CD4-positive, alpha-beta memory T cell (primary cell): ENCODE measurements at places on chromosomes 11 and 22. TPM values are rescaled to one million over a fixed set of nuclear protein-coding genes. Genes with fewer than 3 reads are reported as not detected.

The DERL3 gene
- total RNA-seq: 2.9 TPM

The MCM5 gene
- 58.1 TPM for total RNA-seq

The CHADL gene
- total RNA-seq: 1.0 TPM

The PPP2R1B gene
- 38.9 TPM for total RNA-seq

The A4GALT gene
- not detected for total RNA-seq

The B4GAT1 gene
- total RNA-seq: 9.8 TPM

The ANO1 gene
- total RNA-seq: not detected

The MALAT1 gene
- total RNA-seq: 29,058 TPM

The GP1BB gene
- not detected for total RNA-seq

GRCh38 chr11:10072142-10072541 lies 221.9 kb downstream of the SBF2 start:
- DNase-seq: no peak
- no peaks in the 10 kb centered on the region for H3K4me1 ChIP-seq
- no peaks in the 10 kb centered on the region for H3K27me3 ChIP-seq
- H3K36me3 ChIP-seq: no peaks in the 10 kb centered on the region
- no peak overlapping the region for H3K27ac ChIP-seq

- no peaks in the 10 kb centered on the region for H3K36me3 ChIP-seq
- H3K27me3 ChIP-seq: no peaks in the 10 kb centered on the region
- DNase-seq: no peak
- H3K27ac ChIP-seq: peak overlapping the region; percentile 95
- peaks cover 33% of the 10 kb centered on the region for H3K4me1 ChIP-seq
Measured at GRCh38 chr11:9462172-9462799, 1.5 kb downstream of the ZNF143 start.

DNA sequence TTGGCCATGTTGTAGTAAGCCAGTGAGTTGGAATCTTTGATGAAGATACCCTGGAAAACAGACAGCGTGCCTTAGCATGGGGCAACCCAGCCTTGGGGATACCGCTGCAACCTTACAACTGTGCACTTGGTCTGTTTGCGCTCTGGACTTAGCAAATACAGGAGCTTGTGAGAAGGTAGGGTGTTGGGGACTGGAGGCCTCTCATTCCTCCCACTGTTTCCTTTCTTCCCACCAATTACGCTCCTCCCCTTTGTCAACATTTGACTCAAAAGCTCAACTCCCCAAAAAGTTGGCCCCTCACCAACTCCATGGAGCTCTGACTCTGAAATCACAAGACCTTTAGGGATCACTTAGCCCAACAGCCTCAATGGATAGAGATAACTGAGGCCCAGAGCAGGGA lies 7.9 kb upstream of the TBC1D10A start:
- no peak overlapping the region for H3K27ac ChIP-seq
- H3K4me1 ChIP-seq: peaks cover 6% of the 10 kb centered on the region
- H3K4me3 ChIP-seq: no peak overlapping the region
- H3K27me3 ChIP-seq: no peaks in the 10 kb centered on the region
- H3K36me3 ChIP-seq: peaks cover 81% of the 10 kb centered on the region

DNA sequence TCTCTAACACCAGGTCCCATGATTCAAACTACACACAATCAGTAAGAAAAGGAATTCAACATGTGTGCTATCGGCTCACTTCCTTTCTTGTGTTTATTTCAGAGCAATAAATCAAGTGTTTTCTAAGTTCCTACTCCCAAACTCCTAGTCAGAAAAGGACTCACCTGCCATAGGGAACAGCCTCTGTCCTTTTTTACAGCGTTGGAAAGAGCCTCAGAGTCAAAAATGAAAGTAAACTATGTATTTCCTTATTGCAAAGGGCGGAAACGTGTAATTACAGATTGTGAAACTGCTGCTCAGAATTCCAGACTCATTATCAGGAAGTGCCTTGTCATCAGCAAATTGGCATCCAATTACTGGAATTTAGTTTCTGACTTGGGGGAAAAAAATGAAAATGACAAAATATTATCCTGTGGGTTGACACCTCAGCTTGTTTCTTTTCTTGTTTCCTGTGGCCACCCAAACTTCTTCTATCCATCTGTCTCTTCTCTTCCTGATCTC lies at the start of gene CASP4:
TSS of gene CASP4 (minus strand) at position 220 of the 501 bp plus-strand sequence. CDS start at position 171, 49 bp downstream.
- H3K4me3 ChIP-seq: peak within 1 kb of the TSS; percentile 81
- no peaks in the 10 kb centered on the region for H3K36me3 ChIP-seq
- peak within 1 kb of the TSS; percentile 82 for H3K27ac ChIP-seq
- DNase-seq: peak; percentile 57
- H3K27me3 ChIP-seq: no peaks in the 10 kb centered on the region

GRCh38 chr22:34333285-34333684 lies 413.0 kb upstream of the LARGE1 start:
- no peak overlapping the region for H3K27ac ChIP-seq
- H3K4me3 ChIP-seq: no peak overlapping the region
- H3K36me3 ChIP-seq: no peaks in the 10 kb centered on the region
- DNase-seq: no peak
- no peaks in the 10 kb centered on the region for H3K4me1 ChIP-seq

DNA sequence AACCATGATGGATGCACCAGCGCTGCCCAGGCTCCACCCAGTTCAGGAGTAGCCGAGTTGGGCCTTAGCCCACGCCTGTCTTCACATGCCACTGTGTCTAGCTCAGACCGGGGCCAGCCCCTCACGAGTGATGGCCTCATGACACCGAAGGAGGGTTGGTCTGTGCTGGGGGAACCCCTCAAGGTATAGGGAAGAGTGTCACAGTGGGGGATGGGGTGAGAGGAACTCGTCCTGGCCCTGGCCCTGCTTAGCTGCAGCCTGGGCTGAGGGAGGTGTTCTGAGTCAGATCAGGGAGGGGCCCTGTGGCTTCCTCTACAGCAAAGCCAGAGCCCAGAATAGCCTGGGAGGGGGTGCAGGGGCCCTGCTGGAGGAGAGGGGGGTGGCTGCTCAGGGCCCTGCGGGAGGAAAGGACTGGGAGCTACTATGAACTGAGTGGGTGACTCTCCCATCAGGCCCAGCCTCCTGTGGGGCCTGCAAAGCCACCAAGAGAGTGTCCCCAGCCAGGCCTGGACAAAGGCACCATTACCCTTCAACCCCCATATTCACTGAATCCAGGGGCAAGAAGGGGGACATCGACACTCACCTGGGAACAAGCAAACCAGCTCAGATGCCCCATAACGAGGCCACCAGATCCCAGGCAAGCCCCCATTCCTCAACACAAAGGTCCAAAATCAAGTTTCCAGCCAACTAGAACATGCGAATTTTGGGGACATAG lies 41.2 kb downstream of the IGLL5 start:
- H3K27me3 ChIP-seq: no peaks in the 10 kb centered on the region
- H3K4me3 ChIP-seq: no peak overlapping the region
- H3K36me3 ChIP-seq: no peaks in the 10 kb centered on the region
- H3K4me1 ChIP-seq: peaks cover 12% of the 10 kb centered on the region

- no peaks in the 10 kb centered on the region for H3K27me3 ChIP-seq
- no peaks in the 10 kb centered on the region for H3K4me1 ChIP-seq
- no peak overlapping the region for H3K4me3 ChIP-seq
- H3K27ac ChIP-seq: no peak overlapping the region
Measured at GRCh38 chr22:48819961-48820360, 1007.7 kb downstream of the BRD1 start.

DNA sequence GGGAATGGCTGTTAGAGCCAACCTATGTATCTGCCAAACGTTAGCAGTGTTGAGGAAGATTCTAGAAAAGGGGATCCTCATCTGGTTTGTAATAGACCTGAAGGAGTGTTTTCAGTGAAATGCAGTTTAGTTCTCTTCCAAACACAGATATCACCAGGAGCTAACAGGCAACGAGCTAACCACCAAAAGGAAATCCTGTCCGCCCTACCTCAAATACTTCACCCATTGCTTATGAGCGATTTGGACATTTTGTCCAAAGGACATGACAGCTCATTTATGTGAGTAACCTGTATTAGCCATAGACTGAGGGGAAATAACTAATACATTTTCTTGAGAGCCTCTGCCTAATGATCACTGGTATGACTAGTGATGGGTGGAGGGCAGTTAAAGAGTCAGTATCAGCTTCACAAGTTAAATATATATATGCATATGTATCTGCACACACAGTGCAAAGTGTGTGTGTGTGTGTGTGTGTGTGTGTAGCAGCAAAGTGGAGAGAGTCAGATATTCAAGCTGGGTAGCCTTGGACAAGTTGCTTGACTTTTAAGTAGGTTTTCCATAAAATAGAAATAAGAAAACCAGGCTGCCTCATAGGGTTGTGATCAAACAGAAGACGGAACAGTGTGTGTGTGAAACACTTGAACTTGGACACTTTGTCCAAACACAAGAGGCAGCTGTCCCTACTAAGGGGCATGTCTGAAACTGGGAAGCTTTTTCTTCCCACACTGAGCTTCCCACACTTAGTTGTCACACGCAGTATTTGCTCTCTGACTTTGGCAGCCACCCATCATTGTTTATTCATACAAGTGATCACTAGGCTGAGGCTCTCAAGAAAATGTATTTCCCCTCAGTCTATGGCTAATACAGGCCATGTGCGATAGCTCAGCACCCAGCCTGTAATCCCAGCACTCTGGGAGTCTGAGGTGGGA lies 940 bp upstream of the C11orf91 start:
- H3K27ac ChIP-seq: peak overlapping the region; percentile 29
- no peaks in the 10 kb centered on the region for H3K27me3 ChIP-seq
- H3K4me1 ChIP-seq: peaks cover 15% of the 10 kb centered on the region
- DNase-seq: no peak
- peak overlapping the region; percentile 7 for H3K4me3 ChIP-seq
- H3K36me3 ChIP-seq: no peaks in the 10 kb centered on the region

GRCh38 chr11:118853678-118854077 lies 30.0 kb upstream of the CXCR5 start:
- H3K27ac ChIP-seq: no peak overlapping the region
- no peak overlapping the region for H3K4me3 ChIP-seq
- no peaks in the 10 kb centered on the region for H3K27me3 ChIP-seq
- no peaks in the 10 kb centered on the region for H3K4me1 ChIP-seq

DNA sequence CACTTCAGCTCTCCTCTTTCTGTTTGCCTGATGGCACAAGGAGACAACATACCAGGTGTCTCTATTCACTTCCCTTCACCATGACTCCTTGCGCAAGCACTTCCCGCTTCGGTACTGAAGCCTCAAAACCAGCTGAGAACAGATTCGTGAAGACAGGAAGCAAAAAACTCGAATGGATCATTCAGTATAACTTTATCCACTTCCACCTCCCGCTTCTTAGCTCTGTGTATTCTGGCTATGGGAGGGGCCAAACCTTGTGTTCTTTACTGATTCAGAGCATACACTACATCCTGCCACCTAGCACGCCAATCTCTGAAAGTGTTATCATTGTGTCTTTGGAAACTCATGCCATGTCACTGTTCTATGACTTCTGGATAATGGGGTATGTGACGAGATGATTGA lies 62.2 kb upstream of the ADA2 start:
- DNase-seq: peak; percentile 42
- H3K4me1 ChIP-seq: peaks cover 18% of the 10 kb centered on the region
- H3K36me3 ChIP-seq: no peaks in the 10 kb centered on the region
- no peak overlapping the region for H3K4me3 ChIP-seq
- no peak overlapping the region for H3K27ac ChIP-seq

GRCh38 chr11:66800720-66801428 lies 42.4 kb upstream of the RCE1 start:
- DNase-seq: no peak
- H3K36me3 ChIP-seq: no peaks in the 10 kb centered on the region
- H3K27ac ChIP-seq: no peak overlapping the region
- H3K4me3 ChIP-seq: no peak overlapping the region
- H3K4me1 ChIP-seq: no peaks in the 10 kb centered on the region

DNA sequence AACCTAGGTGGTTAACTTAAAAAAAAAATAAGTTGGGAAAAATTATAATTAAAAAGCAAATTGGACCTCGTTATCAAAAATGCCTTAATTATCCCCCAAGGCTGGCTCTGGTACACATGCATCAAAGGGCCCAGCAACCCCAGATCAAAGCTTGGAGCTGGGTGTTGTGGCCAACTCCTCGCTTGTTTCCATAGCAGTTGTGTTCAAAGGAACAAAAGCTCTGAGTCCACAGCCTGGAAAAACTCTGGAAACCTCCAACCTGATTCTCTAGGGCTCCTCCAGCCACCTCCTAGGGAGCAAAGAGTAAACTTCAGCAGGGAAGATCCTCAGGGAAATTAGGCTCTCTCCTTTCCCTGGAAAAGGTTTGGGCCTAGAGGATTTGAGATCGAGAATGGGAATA lies 149.4 kb downstream of the NXPE2 start:
- no peak overlapping the region for H3K27ac ChIP-seq
- no peaks in the 10 kb centered on the region for H3K4me1 ChIP-seq
- DNase-seq: no peak
- no peaks in the 10 kb centered on the region for H3K36me3 ChIP-seq

DNA sequence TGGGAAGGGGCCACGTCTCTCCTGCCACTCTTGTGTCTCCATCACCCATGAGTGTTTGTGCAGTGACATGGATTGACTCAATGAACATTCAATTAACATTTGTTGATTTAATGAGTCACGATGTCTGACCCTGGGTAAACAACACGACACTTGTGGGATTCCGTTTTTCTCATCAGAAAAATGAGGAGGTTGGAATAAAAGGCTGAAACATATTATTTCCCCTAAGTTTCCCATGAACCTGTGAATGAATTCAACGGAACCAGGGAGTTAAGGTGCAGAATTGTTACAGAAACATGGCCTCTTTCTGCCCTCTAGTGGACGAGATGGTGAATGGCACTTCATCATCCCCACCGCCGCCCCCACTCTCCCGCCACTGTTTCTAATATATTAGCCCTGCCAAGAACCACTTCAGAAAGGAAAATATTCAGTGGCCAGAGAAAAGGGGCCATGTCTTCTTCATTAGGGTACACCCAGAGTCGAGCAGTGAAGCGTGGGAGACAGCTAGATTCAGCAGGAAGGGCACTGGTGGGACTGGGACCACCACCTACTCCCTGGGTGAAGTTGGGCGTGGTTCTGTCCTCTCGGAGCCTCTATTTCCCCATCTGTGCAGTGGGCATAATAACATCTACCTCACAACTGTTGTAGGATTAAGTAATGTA lies 46.3 kb upstream of the SYT13 start:
- no peak overlapping the region for H3K27ac ChIP-seq
- peaks cover 10% of the 10 kb centered on the region for H3K27me3 ChIP-seq
- no peaks in the 10 kb centered on the region for H3K4me1 ChIP-seq
- peak; percentile 42 for DNase-seq
- H3K36me3 ChIP-seq: no peaks in the 10 kb centered on the region

DNA sequence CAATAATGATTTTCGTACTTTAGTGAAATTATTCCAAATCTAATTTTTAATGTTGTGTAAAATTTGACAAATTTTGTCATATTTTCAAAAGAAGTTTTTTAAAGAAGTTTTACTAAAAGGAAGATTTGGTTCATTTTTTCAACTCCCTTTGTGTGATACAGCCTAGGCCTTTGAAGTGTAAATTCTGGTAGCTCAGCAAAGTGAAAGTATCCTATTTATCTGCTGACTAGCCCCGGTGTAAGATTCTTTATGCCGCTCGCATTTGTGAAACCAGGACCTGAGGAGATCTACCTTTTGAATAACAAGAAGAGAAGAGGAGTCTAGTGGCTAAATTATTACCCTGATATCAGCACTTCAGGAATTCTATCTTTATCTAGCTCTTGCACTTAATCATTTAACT lies 177.4 kb downstream of the JRKL start:
- H3K36me3 ChIP-seq: no peaks in the 10 kb centered on the region
- no peak overlapping the region for H3K27ac ChIP-seq
- no peaks in the 10 kb centered on the region for H3K4me1 ChIP-seq
